ENCODE measurements at places on chromosomes 5 and 9.

DNA sequence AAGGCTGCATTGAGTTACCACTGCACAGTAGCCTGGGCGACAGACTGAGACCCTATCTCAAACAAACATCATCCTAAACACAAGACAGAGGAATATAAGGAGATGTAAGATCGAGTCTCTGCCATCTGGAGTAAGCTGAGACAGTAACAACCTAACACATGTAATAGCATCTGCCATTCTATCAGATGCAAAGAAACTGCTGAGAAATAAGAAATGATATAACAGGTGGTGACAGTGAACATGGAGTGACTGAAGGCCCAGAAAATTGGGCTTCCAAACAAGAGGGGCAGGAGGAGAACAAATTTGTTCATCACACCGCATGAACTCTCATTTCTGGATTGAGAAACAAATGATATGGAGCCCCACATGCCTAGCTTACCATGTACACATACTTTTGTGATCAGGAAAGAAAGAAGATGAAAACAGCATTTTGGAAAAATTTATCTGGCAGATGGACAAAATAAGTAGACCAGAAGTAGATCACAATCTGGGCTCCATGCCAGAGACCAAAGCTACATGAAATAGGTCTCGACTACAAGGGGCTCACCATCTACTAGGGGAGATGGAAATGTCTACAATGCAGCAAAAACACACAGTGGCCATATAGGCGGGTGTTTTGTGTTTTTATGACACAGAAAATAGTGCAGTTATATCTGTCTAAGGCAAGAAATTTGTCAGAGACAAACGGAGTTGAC lies 45.5 kb downstream of the ECPAS start:
- DNase-seq, result no peak

DNA sequence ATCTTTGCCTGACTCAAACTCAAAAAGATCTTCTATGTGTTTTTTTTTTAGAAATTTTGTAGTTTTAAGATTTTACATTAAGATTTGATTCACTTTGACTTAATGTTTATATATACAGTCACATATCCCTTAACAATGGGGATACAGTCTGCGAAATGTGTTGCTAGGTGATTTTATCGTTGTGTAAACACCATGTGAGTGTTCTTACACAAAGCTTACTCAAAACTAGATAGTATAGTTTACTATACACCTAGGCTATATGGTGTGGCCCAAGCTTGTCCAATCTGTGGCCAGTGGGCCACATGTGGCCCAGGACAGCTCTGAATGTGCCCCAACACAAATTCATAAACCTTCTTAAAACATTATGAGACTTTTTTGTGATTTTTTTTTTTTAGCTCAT lies 131.9 kb downstream of the CWC27 start:
- no peak for DNase-seq

DNA sequence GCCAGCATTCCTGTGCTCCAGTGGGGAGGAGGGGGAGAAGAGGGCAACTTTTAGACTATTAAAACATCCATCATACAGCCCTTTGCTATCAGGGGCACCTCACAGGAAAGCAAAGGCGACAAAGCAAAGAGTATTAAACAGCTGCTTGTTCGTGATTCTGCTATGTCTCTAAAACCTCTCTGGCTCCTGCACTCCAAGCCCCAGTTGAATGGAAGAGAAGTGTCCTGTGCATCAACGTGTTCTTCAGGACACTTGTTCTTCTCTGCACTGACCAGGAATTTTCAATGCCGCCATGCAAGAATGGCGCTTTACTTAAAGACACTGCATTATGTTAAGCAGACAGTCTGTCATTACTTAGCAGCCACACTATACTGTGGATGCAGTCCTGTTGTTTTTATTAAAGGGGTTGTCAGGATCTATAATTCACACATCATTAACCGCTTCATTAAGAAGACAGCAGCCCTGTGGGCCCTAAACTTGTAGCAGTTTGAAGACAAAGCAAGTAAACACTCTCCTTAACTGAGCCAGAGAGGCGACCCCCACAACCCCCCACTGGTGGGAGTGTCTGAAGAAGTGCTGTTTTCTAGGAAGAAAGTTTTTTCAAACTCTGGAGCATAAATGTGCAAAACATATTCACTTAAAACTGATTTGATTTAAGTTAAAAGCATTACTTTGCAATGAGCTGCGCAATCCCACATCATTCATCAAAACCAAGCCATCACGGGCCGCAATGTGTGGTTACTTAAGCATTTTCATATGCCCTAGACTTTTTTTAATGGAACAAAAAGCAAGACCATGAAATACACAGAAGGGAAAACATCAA lies 164.5 kb downstream of the ZNF608 start:
- DNase-seq, result no peak

- no peak for DNase-seq
Observed at GRCh38 chr5:178537467-178538371, 52.5 kb downstream of the COL23A1 start.

- DNase-seq, result no peak
Observed at GRCh38 chr5:68911840-68912690, 181.7 kb upstream of the SLC30A5 start.

GRCh38 chr9:20753761-20754160 lies 69.7 kb downstream of the FOCAD start:
- DNase-seq, result no peak

- no peak for DNase-seq
Observed at GRCh38 chr9:131915181-131915580, 164.5 kb downstream of the MED27 start.

DNA sequence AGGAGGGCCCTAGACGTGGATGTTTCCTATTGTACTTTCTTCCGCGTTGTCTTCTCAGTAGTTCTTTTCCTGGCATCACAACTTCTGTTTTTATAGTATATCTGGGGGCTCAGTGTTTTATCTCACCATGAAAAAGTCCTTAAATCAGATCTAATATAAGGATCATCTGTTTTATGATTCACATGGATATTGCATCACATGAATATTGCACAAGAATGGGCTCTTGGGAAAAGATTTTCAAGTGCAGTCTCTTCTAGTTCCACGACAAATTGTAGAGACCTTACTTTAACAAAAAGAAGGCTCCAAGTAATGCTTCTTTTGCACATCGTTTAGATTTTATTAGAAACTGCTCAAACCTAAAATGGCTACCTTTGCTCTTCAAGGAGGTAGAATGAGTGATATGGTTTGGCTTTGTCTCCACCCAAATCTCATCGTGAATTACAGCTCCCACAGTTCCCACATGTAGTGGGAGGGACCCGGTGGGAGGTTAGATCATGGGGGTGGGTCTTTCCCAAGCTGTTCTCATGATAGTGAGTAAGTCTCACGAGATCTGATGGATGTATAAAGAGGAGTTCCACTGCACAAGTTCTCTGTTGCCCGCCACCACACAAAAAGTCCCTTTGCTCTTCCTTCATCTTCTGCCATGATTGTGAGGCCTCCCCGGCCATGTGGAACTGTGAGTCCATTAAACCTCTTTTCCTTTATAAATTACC lies 53.7 kb upstream of the FAM120A start:
- no peak for DNase-seq

All from hematopoietic multipotent progenitor cell treated with erythropoietin and hydrocortisone succinate and interleukin-3 and kit ligand, for 6 days (in vitro differentiated cells).